Transverse colon (tissue), 4 donors: ENCODE measurements at places on chromosomes 12 and 14. TPM values are rescaled to one million over a fixed set of nuclear protein-coding genes. Genes with fewer than 3 reads are reported as not detected.

DNA sequence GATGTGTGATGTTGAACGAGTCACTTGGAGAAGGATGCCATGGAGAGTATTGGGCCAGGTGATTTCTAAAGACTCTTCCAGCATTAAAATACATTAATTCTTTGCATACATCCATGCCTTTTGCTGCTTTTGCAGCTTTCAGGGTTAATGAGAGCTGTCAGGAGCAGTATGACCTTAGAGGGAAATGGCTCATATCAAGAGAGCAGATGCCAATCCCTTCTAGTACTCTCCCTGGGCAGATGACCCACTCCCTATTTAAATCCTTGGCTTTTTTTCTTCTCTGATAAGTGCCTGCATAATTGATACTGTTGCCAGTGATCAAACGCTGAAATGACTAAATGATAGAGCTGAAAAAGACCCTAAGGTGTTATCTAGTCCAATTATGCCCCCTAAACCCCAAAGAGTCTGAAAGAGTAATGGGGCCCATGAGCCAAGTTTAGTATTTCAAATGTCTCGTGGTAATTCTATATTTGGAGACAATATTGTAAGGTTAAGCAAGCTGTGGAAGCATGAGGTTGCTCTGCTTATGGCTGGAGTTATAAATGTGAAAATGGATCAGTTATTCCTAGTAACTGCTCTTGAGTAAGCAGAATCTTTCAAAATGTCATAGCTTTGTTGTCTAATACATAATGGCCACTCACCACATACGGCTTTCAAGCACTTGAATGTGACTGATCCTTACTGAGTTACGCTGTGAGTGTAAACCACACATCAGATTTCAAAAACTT, 137.3 kb downstream of the ETV6 start:
- no peak for DNase-seq
- H3K27me3 ChIP-seq, result no peaks in the 10 kb centered on the region
- H3K36me3 ChIP-seq, result no peaks in the 10 kb centered on the region
- H3K4me3 ChIP-seq, result no peak overlapping the region
- H3K27ac ChIP-seq, result no peak overlapping the region

DNA sequence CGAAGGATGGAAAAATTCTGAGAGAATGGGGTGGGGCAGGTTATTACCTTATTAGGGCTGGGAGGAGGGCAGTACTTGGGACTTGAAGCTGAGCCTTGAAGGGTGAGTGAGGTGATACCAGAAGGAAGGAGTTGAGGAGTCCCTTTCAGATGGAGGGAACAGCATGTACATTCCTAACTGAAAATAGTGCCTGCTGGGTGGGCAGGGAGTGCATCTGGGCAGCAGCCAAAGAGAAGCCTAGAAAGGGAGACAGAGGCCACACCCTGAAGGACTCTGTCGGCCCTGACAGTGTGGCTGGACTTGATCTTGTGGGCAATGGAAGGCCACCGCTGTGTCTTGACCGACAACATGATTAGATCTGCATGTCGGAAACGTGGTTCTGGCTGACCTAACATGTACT, 147.6 kb downstream of the NDUFA12 start:
- DNase-seq, result no peak
- no peak overlapping the region for H3K4me3 ChIP-seq
- H3K4me1 ChIP-seq, result no peaks in the 10 kb centered on the region
- H3K27me3 ChIP-seq, result no peaks in the 10 kb centered on the region

Gene OTX2
- total RNA-seq, result not detected

Gene SERPINA10
- total RNA-seq, result not detected

- H3K27me3 ChIP-seq, result no peaks in the 10 kb centered on the region
- H3K36me3 ChIP-seq, result no peaks in the 10 kb centered on the region
- peak overlapping the region; percentile 66 for H3K4me3 ChIP-seq
- DNase-seq, result peak; percentile 51
- H3K27ac ChIP-seq, result peak overlapping the region; percentile 88
Observed at GRCh38 chr12:103930787-103931735, 851 bp downstream of the HSP90B1 start.

Gene GRIN2B
- 0.27 TPM for total RNA-seq

Gene EPYC
- total RNA-seq, result not detected

DNA sequence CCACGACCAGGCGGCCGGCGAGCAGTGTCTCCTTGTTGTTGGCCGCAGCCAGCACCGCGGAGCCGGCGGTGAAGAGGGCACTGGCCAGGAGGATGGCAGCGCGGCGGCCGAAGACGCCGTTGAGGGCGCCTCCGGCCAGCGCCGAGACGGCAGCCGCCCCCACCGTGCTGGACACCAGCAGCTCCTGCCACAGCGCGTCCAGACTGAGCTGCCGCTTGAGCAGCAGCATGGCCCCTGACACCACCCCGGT, 691 bp downstream of the SLC2A13 start:
- peak overlapping the region; percentile 93 for H3K27ac ChIP-seq
- no peak for DNase-seq
- no peaks in the 10 kb centered on the region for H3K27me3 ChIP-seq
- H3K4me3 ChIP-seq, result peak overlapping the region; percentile 95
